ENCODE measurements at places on chromosomes 6 and 20.

DNA sequence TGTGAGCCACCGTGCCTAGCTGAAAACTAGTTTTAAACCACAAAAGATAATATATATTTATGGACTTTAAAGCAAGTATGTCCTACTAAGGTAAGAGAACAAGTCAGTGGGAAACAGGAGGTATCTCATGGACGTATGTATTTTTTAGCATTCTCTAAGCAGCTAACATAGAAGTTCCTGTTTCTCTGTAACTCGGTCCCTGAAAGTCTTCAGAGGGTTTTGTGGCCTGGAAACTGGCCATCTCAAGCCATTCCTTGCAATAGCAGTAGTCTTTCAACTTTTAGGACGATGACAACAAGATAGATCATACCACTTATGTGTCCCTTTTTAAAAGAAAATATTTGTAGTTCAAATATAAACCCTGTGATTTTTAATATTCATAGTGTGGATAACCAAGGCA, 95.6 kb upstream of the RALGAPA2 start:
- DNase-seq: no peak

GRCh38 chr6:84017709-84018452, 15.7 kb upstream of the MRAP2 start:
- no peak for DNase-seq

DNA sequence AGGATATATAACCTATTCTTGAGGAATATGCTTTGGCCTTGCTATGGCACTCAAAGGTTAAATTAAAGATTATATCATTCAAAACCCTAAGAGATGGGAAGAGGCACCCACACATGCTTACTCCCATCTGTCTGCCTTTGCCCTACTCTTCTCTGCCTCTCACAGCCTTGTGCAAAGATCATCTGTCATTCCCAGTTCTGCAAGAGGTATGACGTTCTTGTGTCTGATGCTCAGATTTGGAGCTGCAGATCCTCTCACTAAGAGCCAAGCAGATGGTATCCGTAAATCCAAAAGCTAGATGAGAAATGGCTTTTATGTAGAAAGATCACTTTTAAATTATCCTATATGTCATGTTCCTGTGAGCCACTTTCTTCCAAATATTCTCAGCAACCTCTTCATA, 112.0 kb downstream of the GPR63 start:
- DNase-seq: no peak

- no peak for DNase-seq
These were observed 37.3 kb upstream of the AHI1 start for GRCh38 chr6:135534773-135535380.

DNA sequence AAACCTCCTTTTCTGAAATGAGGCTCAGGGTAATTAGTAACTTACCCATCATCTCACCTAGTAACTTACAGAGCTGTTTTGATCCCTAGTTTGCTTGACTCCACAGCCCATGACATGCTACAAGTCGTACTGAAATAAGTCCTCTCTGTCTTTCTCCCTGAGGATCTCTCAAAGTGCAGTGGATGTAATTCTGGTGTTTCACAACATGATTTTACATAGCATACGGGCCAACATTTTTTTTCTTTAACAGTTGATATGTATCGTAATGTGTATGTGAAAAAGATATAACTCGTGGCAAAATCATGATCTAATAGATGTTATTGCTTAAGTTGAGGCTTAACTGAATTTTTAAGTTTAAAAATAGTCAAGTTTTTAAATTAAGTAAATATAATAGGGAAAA, 45.0 kb downstream of the TSHZ2 start:
- DNase-seq: no peak
